Fibroblast of skin of right biceps (primary cell): ENCODE measurements at places on chromosomes 2 and 18.

- no peak for DNase-seq
Observed at GRCh38 chr2:203835420-203835819, 32.2 kb upstream of the CTLA4 start.

DNA sequence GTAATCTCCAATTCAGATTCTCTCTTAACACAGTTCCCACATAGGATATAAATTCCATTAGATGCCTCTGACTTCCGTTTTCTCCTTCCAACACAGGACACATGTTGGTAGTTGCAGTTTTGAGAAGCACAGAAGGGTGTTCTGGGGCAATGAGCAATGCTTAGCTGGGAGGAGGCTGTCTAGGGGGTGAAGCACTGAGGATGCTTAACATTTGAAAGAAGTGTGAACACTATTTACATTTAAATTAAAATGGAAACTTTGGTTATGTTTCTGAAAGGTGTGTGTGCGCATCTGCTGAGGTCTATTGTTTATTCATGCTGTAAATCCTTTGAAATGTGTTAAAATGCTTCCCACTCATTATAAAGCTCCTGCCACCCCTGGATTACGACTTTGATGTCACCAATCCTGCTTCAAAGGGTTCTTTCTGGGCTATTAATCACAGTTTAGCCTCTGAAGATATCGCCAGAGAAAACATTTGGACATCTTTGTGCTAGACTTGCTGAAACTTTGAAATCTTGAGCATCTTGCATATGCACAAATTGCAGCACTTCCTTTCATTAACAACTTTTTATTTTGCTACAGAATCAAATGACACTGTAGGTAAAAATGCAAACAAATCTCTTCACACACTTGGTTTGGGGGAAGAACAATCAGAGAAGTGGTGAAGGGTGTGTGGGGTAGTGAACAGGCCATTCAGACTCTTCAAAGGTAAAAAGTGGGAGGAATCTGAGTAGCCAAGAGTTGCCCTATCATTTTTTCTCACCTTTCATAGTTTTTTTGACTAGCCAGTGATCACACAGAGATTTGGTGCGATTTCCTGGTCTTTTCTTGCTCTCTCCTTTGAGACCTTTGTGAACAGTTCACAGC is 258.4 kb downstream of the MYO3B start:
- no peak for DNase-seq

DNA sequence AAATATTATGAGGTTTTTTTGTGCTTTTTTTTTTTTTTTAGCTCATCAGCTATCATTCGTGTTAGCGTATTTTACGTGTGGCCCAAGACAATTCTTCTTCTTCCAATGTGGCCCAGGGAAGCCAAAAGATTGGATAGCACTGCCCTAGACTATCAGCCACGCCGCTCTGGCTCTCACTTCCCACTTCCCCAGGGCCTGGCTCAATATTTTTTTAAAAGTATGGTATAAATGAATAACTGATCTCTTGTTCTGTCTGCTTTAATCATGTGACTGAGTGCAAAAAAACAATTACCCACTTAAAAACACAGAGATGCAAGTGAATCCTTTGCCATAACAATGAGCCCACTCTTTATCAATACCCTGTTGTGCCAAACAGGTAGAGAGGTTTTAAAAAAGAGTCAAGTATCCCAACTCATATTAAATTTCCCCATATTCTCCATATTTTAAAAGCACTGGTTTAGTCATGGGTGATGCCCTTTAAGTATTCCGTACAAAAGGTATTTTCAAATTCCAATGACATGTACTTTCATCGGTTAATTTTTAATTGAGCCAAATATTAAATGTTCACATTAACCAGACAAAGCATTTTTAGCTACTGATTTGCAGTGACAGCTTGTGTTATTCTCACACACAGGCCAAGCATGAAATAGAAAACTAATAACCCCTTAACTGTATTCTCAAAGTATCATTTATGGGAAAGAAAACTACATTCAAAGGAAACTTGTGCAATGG is 12.6 kb downstream of the BCL2 start:
- DNase-seq, result no peak

DNA sequence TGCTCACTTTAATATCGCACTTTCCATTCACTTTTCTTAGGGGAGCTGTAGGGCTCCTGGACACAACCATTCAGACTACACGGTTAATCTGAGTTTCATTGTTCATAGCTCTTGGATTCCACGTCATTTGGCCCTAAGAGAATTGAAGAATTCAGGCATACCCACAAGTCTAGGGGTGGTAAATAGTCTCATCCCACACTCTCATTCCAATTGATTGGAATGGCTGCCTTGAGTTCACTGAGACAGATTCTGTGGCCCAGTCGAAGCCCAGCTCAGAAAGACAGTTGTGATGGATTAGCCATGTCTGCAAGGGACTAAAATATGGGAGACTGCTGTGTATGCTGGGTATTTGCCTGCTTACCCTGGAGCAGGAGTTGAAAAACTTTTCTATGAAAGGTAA is 124.6 kb downstream of the TFCP2L1 start:
- no peak for DNase-seq

GRCh38 chr18:7626922-7627440 is 59.9 kb downstream of the PTPRM start:
- peak; percentile 89 for DNase-seq

- DNase-seq, result no peak
Observed at GRCh38 chr18:57089702-57090101, 57.2 kb upstream of the BOD1L2 start.

- peak; percentile 43 for DNase-seq
Observed at GRCh38 chr2:73832930-73833329, 4.2 kb downstream of the STAMBP start.

DNA sequence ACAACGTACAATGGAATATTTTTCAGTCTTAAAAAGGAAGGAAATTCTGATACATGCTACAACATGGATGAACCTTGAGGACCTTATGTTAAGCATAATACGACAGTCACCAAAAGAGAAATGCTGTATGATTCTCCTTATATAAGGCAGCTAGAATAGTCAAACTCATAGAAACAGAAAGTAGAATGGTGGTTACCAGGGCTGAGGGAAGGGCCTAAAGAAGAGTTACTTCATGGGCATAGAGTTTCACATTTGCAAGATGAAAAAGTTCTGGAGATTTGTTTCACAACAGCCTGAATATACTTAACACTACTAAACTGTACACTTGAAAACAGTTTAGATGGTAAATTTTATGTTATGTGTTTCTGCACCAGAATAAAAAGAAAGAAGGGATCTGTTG is 113.3 kb downstream of the GALNT1 start:
- DNase-seq, result no peak

DNA sequence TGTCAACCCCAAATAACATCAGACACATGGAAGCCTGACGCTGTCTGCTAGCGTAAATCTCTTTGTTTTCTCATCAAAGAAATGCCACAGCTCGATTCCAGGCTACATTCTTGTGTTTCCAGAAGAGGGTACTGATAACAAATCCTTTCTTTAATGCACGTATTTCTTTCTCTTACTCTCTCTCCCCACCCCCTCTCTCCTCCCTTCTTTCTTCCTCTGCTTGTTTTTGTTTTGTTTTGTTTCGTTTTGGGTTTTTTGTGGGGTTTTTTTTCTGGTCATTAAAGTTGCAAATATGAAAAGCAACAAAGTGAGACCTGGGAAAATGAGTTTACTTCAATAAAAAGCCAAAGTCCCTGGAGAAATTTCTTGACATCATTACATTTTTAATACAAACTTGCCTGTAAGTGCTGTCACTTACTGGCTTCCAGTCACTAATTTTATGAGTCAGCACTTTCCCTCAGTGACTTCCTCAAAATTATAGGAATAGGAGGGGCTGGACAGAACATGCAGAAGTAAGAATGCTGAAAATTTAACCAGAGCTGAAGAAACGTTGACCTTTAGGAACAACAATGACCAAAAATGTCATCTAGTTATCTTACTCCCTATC is 106.7 kb upstream of the NABP1 start:
- DNase-seq, result peak; percentile 77

GRCh38 chr2:77479895-77480294 is 42.3 kb downstream of the LRRTM4 start:
- no peak for DNase-seq
